SK-N-SH (cell line): ENCODE measurements at places on chromosomes 2 and 18.

- no peak for DNase-seq
Observed at GRCh38 chr18:54294274-54294673, 25.0 kb downstream of the POLI start.

GRCh38 chr2:176105730-176106580 is 1.1 kb upstream of the HOXD11 start:
- no peak for DNase-seq

GRCh38 chr18:5582076-5582475 is 38.3 kb upstream of the EPB41L3 start:
- no peak for DNase-seq

GRCh38 chr18:24094561-24094960 is 44.3 kb upstream of the CABYR start:
- no peak for DNase-seq

GRCh38 chr2:165122521-165122920 is 81.3 kb downstream of the SCN3A start:
- DNase-seq = no peak

- DNase-seq = no peak
Observed at GRCh38 chr18:58102018-58102417, 58.0 kb downstream of the NEDD4L start.

DNA sequence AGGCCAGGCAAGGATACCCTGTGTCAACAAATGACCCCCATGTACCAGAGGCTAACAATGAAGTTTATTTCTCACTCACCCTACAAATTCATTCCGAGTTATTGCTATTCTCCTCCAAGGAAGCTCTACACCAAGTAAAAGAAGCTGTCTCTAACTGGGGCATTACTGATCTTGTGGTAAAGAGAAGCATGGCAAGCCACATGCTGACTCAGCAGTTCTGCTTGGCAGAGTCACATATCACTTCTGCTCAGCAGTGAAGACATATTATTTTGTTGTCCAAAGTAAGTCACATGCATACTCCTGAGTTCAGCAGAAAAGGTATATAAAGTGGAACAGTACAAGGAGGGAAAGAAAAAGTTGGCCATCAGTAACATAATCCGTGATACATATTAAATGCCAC is 315.8 kb downstream of the GULP1 start:
- no peak for DNase-seq

DNA sequence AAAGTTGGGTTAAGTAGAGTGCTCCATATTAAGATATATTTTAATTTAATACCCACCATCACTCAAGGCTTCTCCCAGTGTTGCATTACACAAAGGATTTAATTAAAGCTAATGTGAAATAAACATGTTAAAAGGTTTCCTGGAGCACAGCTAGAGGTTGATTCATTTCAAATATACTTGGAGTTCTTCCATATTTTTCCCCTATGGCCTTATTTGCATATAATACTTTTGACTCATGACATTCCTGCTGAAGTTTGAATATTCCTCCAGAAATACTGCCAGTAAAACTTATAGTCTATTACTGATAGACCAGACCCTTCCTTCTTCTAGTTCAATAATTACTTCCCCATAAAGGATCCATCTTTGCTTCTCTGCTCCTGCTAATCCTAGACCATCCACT is 227.5 kb downstream of the GULP1 start:
- no peak for DNase-seq

- DNase-seq = no peak
Observed at GRCh38 chr2:143796051-143796450, 666.8 kb downstream of the ARHGAP15 start.

DNA sequence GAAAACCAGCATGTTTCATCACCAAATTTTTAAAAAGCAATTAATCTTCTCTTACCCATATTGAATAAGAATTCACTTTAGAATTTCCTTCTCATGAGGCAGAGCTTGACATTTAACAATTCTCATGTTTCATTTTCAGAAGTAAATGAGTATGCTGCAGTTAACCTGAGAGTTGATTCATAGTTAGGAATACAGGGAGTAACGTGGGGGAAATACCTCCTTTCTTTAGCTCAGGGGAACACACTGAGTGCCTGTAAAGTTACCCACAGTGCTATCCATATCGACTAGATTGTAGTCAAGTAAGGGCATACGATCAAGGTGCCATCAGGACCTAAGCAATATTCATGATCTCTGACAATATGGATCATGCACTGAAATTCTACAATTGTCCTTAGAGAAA is 38.9 kb upstream of the ATIC start:
- no peak for DNase-seq

GRCh38 chr2:181810823-181811695 is 80.5 kb upstream of the ITPRID2 start:
- DNase-seq = peak; percentile 1

- DNase-seq = no peak
Observed at GRCh38 chr2:65782996-65783650, 350.7 kb upstream of the SPRED2 start.

GRCh38 chr18:61854578-61855448 is 38.0 kb downstream of the RNF152 start:
- peak; percentile 69 for DNase-seq

DNA sequence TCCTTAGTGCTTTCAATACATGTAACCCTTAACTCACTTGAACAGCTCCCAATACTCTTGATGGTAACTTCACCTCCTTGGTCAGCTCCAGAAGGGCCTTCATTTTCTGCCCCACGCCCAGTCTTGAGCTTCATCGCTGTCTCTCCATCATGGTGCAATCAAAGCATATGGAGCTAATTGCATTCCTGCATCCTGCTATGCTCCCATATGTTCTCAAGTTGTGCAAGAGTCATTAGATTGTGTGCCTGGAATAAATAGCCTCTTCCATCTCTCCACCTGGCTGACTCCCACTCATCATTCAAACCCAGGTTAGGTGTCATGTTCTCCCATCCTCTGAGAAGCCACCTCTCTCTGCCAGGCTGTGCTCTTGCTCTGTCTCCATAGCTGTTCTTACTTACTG is 364.5 kb upstream of the RGPD4 start:
- DNase-seq = no peak

GRCh38 chr2:229660391-229660790 is 54.0 kb downstream of the DNER start:
- no peak for DNase-seq

- DNase-seq = no peak
Observed at GRCh38 chr2:227335713-227336112, 10.7 kb downstream of the MFF start.

GRCh38 chr2:132415915-132416722 is 486 bp upstream of the GPR39 start:
- DNase-seq = peak; percentile 79

GRCh38 chr2:30888852-30889409 is 81.7 kb upstream of the CAPN13 start:
- no peak for DNase-seq

DNA sequence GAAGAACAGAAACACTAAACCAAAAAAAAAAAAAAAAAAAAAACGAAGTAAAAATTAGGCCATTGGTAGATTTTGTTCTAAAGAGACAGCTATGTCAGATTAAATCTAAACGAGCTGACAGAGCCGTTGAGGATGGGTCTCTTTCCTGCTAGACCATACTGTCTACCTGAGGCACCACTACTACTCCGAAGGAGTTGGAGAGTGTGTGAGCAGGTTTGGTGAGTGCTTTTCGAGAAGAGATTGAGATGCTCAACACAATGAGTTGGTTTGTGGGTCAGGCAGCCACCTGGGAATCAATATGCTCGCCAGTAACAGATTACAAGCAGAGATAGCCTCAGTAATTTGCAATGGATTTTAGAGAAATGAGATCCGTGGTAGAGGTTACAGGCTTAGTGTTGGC is 281.5 kb upstream of the EPAS1 start:
- no peak for DNase-seq

DNA sequence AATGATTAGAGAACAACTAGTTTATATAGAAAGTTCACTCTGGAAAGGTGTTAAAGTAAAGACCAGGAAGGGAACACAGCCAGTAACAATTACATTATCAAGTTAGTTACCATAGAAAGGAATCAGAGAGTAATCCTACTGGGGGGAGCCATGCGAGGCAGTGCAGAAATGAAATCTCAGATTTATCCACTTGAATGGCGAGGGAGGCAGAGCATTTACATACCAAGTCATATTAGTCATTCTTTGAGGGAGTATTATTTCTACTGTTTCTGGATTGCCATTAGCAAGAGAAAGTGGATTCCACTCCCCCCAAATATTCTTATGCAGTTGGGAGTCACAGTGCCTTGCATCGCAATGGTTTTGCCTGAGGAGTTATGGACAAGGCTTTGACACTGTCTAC is 472.7 kb upstream of the TRIB2 start:
- no peak for DNase-seq

- no peak for DNase-seq
Observed at GRCh38 chr2:241412144-241412543, 56.1 kb downstream of the FARP2 start.

DNA sequence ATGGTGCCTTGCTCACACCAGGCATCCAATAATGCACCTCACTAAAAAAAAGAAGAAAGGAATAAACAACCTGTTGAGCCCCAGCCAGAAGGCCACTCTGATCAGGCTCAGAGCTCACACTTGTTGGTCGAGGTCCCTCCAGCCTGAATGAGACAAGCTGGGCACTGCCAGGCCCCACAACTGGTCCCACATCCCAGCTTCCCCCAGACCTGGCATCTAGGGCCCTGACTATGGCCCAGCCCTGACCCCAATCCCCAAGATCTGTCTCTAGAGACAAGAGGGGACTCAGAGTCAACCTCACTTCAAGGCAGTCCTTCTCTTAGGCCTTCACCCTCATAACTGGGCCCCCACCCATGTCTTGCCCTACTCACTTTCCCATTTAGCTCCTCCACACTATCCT is 22.4 kb downstream of the TEX51 start:
- DNase-seq = no peak

- no peak for DNase-seq
Observed at GRCh38 chr2:68994864-68995263, 18.1 kb upstream of the ANTXR1 start.

- no peak for DNase-seq
Observed at GRCh38 chr2:133422931-133423351, 145.3 kb downstream of the NCKAP5 start.

- peak; percentile 2 for DNase-seq
Observed at GRCh38 chr18:53152476-53152875, 812.5 kb downstream of the DCC start.

GRCh38 chr18:43735570-43735969 is 458.3 kb upstream of the SYT4 start:
- DNase-seq = no peak

DNA sequence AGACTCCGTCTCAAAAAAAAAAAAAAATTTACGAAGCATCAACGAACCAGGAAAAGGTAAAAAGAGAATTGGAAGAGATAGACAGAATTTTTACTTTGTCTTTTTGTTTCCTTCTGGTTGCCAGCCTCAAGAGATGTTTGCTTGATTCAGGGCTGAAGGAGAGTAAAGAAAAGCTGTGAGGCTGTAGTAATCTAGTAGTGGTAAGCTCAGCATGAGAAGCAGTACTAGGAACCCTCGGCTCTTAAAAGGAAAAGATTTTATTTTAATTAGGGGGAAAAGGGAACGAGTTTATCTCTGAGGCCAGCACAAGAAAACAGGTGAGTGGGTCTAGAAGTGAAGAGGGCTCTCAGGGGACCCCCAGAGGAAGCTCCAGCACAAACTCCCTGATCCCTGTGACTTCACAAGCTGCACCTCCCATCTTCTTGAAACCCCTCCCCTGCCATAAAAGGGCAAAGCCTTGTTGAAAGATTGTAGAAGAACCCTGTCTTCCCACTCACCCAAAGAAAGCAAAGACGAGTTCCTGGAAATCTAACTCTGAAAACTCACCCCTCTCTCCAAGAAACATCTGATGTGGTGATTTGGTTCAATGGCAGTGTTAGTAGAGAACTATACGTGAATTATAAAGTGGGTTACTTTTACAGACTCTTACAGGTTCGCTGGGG is 8.6 kb downstream of the RBMS1 start:
- no peak for DNase-seq

GRCh38 chr2:128385365-128385764 is 66.7 kb upstream of the HS6ST1 start:
- DNase-seq = no peak

DNA sequence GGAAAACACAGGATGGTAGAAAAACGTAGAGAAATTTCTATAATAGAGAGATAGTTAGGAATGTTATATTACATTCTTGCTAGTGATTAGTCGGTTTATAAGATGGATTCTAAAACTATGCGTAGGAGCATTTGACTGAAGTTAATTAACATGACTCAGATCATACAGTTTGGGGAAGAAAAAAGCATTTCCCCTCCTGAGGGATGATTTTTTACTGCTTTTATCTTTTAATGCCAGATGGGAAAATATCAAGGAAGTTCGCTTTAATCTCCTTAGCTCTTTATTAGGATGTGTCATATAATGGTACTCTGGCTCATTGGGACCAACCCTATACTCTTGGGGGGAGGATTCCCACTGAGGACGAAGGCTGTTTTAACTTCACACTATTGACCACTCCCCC is 502.1 kb downstream of the TGIF1 start:
- DNase-seq = no peak

DNA sequence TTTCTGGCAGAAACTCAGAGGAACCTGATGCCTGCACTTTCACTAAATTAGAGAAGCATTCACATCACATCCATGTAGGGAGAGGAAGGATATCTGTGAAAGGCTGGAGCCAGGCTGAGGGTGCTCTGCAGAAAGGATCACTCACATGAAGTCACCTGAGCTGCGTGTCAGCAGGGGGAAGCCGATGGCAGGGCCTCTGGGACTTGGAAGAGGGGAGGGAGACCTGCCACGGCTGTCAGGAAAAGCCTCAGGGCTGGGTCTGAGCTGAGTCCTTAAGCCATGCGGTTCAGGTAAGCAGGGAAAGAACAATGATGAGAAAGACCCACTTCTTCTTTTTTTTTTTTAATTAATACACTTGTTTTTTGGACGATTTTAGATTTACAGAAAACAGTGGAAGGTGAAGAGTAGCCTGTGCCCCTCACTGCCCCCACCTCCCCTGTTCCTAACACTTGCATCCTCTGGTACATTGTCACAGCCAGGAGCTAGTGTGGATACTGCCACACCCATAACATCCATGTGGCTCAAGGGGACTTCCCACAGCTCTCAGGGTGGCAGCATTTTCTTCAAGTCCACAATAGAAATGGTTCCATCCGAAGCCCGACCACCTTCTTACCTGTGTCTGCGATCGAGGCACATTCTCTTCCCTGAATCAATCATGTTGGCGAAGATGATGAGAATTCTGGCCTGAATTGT is 156.5 kb upstream of the TPO start:
- no peak for DNase-seq

GRCh38 chr2:162989507-162989906 is 150.9 kb upstream of the KCNH7 start:
- no peak for DNase-seq

DNA sequence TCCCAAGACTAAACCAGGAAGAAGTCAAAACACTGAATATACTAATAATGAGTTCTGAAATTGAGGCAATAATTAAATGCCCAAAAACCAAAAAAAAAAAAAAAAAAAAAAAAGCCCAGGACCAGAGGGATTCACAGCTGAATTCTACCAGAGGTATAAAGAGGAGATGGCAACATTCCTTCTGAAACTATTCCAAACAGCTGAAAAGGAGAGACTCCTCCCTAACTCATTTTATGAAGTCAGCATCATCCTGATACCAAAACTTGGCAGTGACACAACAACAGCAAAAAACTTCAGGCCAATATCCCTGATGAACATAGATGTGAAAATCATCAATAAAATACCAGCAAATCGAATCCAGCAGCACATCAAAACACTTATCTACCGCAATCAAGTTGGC is 108.5 kb upstream of the COL3A1 start:
- DNase-seq = no peak
